ENCODE measurements at places on chromosomes 11 and 22.
A peak's percentile ranks its signal among the peaks of the same experiment; 100 is the strongest.

DNA sequence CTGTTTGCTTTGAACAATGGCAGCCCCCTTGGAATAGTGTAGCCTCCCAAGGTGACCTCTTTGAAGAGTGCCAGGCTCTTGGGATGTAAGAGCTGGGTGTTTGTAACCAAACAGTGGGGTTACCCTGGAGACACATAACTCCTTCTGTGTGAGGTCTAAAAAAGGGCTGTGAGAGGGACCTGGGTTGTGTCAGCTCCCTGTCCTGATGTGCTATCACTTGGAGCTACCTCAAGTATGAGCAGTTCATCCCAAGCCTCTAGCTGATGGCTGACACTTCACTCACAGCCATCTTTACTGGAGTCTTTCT lies 40.2 kb downstream of the TSPAN18 start:
- no peak for DNase-seq

GRCh38 chr22:39558254-39558727 lies 12.3 kb upstream of the CACNA1I start:
- no peak for DNase-seq

GRCh38 chr11:65254724-65255123 lies 7.0 kb upstream of the POLA2 start:
- no peak for DNase-seq

- DNase-seq = no peak
Measured at GRCh38 chr11:75980031-75980430, 165.0 kb downstream of the UVRAG start.

- DNase-seq = no peak
Measured at GRCh38 chr11:59062602-59063529, 23.2 kb upstream of the GLYATL1B start.

GRCh38 chr11:10208131-10208575 lies 85.9 kb downstream of the SBF2 start:
- DNase-seq = peak; percentile 19

GRCh38 chr11:117931971-117932370 lies 2.8 kb upstream of the TMPRSS13 start:
- DNase-seq = no peak

- DNase-seq = no peak
Measured at GRCh38 chr11:83116015-83116641, 40.8 kb upstream of the PCF11 start.

DNA sequence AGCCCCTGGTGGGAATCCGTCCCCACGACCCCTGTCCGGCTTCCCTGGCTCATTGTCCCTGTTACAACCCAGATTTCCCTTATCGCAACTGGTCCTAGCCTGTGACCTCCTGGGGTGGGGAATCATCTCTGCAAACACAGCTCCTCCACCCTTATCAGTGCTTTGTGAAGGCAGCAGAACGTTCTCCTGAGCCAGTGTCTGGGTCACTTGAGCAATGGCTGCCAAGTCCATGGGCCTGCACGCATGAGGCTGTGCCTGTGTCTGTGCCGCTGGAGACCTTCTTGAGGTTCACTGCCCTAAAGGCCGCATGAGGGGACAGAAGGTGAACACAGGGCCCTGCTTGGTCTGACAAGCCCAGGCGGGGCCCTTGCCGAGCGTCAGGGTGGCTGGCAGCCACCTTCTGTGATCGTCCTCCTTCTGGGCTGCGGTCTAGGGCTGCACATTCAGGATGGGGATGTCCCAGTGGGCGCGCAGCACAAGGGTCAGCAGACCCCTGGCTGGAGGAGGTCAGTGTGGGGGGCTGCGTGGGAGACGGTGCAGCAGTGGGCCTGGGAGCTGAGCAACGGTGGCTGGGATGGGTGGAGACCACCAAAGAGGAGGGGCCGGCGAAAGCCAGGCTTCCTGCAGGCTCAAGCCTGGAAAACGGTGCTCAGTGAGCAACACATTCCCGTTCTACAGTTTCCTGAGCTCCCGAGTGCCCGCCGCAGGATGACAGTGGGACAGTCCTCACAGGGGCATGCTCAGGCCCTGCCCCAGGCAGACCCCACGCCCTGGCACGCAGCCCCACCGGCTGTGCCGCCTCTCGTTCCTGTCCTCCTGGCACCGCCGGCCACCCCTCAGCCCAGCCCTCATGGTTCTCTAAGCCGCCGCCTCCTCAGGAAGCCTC lies 74.1 kb downstream of the CDKN1C start:
- DNase-seq = no peak

DNA sequence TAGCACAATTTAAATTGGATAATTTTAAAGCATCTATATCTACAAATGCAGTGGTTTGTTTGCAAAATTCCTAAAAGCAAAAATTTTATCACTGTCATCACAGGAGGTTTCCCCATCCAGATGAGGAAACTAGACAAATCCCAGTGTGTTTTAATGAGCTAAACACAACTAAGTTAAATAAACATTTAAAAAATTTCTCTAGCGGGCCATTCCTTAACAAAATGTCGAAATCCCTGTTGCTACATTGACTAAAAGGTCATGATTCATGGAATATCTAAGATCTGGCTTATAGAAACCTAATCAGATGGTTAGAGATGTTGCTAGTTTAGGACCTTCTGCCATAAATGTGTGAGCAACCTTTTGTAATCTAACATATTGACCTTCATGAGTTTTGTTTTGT lies 107.3 kb upstream of the BDNF start:
- DNase-seq = no peak

GRCh38 chr22:43393132-43393843 lies 18.5 kb upstream of the MPPED1 start:
- DNase-seq = no peak

GRCh38 chr22:46028106-46028991 lies 51.4 kb upstream of the WNT7B start:
- DNase-seq = no peak

DNA sequence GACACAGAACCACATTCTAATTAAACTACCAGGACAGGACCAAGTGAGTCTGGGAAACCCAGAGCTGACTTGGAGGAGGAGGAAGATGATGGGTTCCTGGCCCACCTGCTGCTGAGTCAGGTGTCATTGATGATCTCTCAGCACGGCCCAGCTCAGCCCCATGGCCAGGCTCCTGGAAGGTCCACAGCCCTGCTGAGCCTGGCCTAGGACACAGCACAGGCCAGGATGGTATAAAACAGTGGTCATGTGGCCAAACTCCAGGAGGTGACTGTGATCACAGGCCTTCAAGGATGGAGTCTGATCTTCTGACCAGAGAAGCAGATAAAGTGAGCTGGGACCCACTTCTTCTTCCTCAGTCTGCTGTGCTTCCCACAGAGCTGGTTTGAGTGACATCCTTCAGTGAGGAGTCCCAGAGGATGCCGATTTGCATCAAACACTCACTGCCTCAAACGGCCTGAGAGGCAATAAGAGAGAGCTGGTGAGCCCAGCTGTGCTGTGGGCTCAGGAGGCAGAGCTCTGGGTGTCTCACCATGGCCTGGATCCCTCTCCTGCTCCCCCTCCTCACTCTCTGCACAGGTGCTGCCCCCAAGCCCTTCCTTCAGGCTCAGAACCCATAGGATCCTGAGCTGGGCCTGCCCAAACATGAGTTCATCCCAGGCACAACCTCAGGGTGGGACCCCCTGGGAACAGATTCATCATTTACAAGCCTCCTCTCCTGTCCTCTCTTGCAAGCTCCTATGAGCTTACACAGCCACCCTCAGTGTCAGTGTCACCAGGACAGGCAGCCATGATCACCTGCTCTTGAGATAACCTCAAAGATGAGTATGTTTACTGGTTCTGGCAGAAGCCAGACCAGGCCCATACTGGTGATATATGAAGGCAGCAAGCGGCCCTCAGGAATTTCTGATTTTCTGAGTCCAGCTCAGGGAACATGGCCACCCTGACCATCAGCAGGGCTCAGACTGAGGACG lies 37.7 kb upstream of the IGLL5 start:
- no peak for DNase-seq

DNA sequence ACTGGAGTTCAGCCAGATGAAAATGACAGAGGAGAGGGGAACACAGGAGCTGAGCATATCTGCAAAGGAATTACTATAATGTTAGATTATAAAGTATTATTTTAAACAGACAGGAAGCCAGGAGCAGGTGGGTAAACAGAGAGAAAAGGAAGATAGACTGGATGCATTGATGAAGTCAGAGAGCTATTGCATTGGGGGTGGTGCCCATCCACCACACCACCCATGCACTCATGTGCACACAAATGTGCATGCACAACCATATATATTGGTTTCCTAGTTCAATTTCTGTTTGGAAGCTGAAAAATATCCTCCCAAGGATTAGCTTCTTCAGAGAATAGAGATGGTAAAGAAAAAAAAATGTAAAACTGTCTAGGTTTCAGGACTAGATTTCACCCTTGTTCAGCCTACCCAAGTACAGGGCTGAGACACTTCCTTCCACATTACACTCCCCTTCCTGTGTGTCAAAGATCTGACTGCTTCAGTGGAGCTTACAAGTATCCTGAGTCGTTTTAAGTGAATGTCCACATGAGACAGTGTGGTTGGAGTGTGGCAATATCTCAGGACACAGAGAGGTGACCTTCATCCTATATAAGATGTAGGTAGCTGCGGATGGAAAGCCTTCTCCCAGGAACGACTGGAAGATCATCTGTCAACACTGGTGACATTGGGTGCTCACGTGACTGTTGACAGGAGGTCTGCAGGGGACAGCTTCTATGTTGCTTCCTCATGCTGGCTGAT lies 12.2 kb upstream of the SMPD1 start:
- no peak for DNase-seq

All from NCI-H187 treated with DMSO at 0.1 percent for 48 hours (cell line).